ENCODE measurements at places on chromosomes 1 and 21.

- DNase-seq = no peak
Observed at GRCh38 chr1:54314696-54315095, 91.5 kb downstream of the SSBP3 start.

- no peak for DNase-seq
Observed at GRCh38 chr1:34785875-34786470, 5.0 kb downstream of the GJB3 start.

GRCh38 chr1:91672601-91673161 is 172.0 kb downstream of the CDC7 start:
- DNase-seq = no peak

DNA sequence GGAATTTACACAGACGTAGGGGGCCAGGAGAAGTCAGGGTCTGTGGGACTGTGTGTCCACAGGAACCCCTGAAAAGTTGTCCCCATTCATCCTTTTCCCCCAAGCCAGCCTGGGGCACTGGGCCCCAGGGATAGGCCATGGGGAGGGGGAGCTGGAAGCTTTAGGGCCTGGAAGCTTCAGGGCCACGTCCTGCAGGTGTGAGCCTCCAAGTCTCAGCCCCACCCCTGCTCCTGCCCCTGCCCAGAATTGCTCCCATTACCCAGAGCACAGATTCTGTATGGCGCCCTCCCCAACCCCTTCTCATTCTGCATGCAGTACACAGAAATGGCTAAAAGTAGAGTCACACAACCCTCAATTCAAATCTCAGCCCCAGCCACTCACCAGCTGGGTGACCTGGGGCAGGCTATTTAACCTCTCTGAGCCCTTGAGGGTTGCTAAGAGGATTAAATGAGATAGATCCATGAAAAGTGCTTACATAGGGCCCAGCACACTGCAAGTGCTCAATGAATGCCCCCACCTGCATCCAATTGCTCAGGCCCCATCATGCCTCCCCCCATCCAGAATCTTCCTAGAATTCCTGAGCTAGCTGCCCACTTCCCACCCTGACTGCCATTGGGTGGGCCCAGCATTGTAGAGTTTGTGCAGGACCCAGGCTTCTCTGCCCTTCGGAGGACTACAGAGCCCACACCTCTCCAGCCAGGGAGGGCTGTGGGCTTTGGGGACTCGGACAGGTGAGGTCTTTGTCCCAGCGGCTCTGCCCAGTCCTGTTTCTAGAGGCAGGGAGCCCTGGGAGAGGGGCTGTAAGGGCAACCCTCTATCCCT is 6.5 kb downstream of the RAP1GAP start:
- no peak for DNase-seq

DNA sequence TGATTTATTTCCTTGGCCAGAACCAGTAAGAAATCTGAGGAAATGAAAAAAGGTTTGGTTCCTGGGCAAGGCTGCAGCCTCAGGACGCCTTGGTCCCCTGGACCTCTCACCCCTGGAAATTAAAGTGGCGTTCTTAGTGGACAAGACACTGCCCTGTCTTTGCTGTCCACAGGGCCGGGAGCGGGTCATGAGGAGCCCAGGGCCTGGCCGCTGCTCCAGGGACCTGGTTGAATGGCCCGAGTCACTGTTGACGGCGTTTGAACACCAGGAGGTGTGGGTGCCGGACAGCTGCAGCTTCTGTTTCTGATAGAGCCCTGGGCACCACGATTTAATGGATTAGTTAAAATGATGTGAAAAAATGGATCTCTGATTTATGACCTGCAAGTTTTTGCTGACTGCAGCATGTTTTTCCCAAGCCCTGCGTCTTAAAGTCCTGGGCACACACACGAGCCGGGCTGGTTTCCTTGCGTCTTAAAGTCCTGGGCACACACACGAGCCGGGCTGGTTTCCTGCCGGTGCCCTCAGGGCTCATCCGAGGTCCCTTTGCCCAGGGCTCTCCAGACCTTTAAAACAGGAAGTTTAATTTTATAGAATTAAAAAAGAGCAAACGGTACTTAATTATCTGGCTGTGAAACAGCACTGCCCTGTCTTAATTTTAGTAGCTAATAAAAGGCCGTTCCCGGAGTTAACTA is 74.1 kb upstream of the ACTRT2 start:
- DNase-seq = no peak

DNA sequence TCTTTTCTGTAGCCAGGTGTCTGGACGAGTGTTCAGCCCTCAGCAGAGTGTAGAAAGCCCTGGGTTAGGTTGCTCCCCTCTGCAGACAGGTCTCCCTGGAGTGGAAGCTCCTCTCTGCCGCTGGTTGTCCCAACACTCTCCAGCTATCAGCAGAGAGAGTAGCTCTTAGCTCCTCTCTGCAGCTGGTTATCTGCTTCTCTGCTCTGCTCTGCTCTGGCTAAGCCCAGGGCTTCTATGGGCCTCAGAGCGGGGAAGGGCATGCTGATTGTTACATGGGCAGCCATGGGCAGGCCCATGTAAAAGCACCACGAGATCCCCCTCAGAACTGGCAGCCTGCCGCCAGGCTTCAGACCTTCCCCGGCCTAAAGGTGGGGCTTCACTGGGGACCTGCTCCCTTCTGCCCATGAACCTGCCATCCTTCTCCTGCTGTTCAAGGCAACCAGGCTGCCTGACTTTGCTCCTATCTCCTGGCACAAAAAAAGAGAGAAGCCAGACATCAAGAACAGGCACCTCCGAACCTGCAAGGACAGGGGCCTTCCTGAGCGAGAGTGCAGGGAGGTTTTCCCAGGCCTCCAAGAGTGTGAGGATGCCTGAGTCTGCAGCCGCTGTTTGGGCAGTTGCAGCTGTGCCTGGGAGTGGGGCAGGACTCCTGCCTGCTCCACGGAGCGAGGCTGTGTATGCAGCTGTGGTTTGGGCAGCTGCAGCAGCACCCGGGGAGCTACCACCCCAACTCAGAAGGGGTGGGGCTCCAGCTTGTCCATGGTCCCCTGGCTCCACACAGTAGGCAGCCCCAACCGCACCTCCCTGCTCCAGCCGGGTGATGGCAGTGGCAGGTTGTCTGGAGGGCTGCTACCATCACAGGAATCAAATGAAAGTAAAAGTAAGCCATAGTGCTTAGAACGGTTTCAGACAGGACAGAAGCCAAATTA is 973.7 kb downstream of the LTN1 start:
- peak; percentile 3 for DNase-seq

DNA sequence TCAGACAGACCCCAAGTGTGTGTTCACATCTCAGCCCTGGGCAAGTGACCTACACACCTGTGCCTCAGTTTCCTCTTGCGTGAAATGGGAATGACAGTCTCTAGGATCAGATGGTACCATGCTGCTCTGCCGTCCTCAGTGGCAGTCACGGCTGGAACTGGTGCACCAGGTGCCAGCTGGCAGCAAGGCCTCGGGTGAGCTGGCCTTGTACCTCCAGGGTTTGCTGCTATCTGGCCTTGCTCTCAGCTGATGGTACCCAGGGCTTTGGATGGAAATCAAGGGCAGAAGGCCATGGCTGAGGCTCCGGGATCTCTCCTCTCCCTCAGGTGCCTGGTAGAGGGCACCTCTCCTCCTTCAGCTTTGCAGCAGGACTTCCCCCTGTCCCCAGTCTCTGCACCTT is 21.3 kb downstream of the TMEM201 start:
- no peak for DNase-seq

- DNase-seq = peak; percentile 40
Observed at GRCh38 chr1:209850342-209850979, 22.7 kb downstream of the UTP25 start.

- no peak for DNase-seq
Observed at GRCh38 chr1:61084491-61085031, 2.2 kb downstream of the NFIA start.

DNA sequence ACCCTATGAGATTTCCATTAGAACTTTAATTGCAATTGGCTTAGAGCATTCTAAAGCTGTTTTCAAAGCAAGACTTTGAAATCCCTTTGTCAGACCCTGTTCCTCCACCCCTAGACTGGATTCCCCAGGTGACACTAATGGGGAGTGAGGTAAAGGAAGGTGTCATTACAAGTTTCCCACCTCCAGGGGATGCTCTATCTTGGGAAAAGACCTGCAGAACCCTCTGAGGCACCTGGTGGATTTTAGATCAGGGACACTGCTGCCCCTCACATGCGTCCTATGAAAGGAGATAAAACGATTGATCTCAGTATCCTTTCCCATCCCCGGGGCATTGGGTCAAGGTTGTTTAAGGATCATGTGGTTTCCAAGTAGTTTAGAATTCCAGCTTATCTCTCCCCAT is 80.3 kb upstream of the RGS4 start:
- no peak for DNase-seq
